ENCODE measurements at places on chromosomes 6 and 20. TPM values are rescaled to one million over a fixed set of nuclear protein-coding genes. Genes with fewer than 3 reads are reported as not detected.
A peak's percentile ranks its signal among the peaks of the same experiment; 100 is the strongest.

DNA sequence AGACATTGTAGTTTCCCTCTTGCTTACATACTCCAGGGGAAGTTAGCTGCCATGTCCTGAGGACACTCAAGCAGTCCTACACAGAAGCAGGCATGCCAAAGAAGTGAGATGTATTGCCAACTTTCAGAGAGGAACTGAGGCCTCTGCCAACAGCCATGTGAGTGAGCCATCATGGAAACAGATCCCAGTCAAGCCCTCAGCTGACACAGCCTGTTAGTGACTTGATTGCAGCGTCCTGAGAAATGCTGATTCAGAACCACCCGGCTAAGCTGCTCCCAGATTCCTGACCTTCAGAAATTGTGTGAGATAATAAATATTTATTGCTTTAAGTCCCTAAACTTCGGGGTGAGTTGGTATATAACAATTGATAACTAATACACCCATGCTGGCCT, 38.1 kb downstream of the GSTA2 start:
- no peaks in the 10 kb centered on the region for H3K4me1 ChIP-seq
- no peak overlapping the region for H3K4me3 ChIP-seq
- no peaks in the 10 kb centered on the region for H3K36me3 ChIP-seq
- peaks cover 5% of the 10 kb centered on the region for H3K27me3 ChIP-seq

GRCh38 chr20:3894796-3895195, 5.6 kb downstream of the PANK2 start:
- H3K4me1 ChIP-seq = peaks cover 59% of the 10 kb centered on the region
- H3K27me3 ChIP-seq = no peaks in the 10 kb centered on the region
- peak overlapping the region; percentile 65 for H3K27ac ChIP-seq
- no peak for DNase-seq
- peaks cover 57% of the 10 kb centered on the region for H3K36me3 ChIP-seq

- H3K27me3 ChIP-seq = no peaks in the 10 kb centered on the region
- H3K36me3 ChIP-seq = no peaks in the 10 kb centered on the region
- H3K27ac ChIP-seq = no peak overlapping the region
- H3K4me3 ChIP-seq = no peak overlapping the region
- peaks cover 12% of the 10 kb centered on the region for H3K4me1 ChIP-seq
Observed at GRCh38 chr6:34301408-34301807, 52.6 kb upstream of the SMIM29 start.

- no peak overlapping the region for H3K27ac ChIP-seq
- H3K4me3 ChIP-seq = no peak overlapping the region
- H3K36me3 ChIP-seq = peaks cover 12% of the 10 kb centered on the region
- H3K27me3 ChIP-seq = no peaks in the 10 kb centered on the region
- H3K4me1 ChIP-seq = no peaks in the 10 kb centered on the region
Observed at GRCh38 chr6:70846207-70846835, 110.5 kb downstream of the B3GAT2 start.

DNA sequence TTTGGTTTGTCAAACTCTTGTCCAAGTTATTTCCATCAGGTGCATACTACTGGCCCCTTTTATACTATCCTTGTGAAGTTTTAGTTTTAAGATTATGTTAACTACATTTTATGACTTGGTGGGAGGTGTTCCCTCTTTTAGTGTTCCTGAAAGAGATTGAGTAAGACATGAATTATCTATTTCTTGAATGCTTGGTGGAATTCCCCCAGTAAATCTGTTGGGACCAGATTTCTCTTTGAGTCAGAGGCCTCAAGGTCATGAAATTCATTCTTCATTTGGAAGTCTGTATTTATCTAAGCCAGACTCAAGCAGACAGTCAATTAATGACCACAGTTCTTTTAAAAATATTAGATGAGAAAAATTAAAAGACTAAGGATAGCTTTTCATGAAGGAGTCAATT, 81.3 kb downstream of the MOXD1 start:
- DNase-seq = no peak
- H3K27me3 ChIP-seq = no peaks in the 10 kb centered on the region
- no peaks in the 10 kb centered on the region for H3K4me1 ChIP-seq

DNA sequence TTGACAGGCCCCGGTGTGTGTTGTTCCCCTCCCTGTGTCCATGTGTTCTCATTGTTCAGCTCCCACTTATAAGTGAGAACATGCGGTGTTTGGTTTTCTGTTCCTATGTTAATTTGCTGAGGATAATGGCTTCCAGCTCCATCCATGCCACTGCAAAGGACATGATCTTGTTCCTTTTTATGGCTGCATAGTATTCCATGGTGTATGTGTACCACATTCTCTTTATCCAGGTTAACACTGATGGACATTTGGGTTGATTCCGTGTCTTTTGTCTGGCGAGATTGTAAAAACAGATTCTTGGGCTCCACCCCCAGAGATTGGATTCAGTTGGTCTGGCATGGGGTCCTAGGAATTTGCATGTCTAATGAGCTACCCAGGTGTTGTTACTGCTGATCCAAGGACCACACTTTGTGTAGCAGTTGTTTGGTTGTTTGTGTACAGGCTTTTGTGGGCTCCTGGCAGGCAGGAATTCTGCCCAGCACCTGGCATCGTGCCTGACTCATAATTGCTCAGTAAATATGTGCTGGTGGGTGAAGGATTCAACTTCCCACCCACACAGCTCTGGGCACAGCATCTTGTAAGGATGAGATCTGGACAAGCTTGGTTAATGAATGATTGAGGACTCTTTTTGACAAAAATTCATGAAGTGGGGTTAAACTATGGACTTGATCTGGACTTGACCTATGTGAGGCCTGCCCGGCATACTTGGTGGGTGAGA, 5.2 kb downstream of the TOX2 start:
- H3K4me3 ChIP-seq = no peak overlapping the region
- H3K4me1 ChIP-seq = peaks cover 33% of the 10 kb centered on the region
- no peak overlapping the region for H3K27ac ChIP-seq
- DNase-seq = no peak

Gene ATP9A
- total RNA-seq = not detected

Gene TFAP2C
- total RNA-seq = not detected

Gene KHDC1L
- not detected for total RNA-seq

Gene ARMC12
- 0.45 TPM for total RNA-seq
